ENCODE measurements at places on chromosomes 4 and X.
A peak's percentile ranks its signal among the peaks of the same experiment; 100 is the strongest.

DNA sequence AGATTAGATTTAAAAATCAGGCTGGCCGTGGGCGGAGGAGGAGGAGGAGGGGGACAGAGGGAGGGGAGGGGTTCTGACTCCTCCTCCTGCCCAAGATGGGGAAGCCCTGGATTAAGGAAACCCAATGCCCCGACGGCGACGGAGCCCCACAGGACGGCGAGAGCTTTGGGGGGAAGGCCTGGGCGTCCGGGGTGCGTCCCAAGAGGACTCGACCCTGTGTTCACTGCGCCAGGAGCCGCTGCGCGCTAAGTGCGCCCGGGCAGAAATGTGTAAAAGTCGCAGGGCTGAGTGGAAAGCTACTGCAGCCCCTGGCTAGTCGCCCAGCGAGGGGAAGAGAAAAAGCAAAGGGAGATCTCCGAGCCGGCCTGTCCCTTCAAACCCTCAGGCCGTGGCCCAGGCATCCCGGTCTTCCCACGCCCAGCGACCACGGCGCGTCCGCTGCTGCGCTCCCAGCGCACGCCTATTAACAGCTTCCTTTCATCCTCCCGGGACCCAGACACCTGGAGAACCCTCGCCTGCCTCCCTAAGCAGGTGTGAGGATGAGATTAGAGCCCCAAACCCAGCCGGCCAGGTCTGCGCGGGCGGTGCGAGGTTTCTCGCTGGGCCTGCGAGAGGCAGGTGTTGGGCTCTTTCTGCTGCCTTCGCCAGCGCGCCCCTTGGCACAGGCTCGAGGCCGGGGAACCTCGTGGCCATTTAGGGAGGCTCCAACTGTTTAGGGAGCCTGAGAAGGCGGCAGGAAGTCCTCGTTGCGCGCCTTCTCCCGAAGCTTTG is 1.4 kb upstream of the RPS6KA3 start:
- no peak for DNase-seq

DNA sequence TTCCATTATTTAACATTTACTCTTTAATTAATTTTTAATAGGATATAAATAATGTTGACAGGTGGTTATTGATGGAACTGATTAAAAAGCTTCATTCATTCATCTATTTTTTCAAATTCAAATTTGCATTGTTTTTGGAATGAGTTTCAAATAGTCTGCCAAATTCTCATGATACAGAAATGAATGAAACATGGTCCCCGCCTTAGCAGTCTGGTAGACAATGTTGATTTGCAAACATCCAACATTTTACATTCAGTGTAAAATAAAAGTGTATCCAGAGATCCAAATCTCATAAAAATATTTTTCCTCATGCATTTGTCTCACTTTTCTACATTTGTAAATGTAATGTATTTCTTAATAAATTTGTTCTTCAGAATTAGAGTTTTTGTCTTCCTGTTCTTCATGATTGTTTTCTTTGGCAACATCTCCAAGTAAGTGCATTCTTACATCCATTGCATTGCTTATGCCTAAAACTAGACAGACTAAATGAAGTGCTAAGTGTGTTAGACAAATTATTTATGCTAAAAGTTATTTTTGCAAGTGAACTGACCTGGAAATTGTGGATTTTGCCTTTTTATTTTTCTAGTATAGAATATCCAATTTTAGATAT is 142.3 kb downstream of the PCDH18 start:
- DNase-seq, result no peak

DNA sequence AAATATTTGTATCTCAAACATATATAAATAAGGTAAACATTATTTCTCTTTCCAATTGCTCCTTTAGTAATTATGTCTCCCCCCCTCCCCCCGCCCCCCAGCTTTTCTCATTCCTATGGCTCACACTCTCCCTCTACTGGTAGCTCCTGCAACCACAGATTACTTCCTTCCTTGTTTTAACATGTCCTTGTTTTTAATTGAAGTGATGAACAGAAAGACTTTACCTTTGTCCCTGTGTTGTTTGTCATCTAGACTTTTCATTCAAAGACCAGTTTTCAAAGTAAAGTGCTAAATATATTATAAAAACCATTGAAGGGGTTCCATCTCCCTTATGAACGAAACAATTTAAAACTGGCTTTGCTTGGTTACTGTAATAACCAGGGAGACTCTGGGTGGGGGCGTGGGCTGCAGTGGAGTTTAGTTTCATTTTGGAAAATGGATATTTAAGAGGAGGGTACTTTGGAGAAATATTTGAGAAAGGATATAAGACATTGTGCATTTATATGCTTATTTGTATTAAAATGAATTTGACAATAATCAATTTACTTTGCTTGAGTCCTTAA is 352.9 kb downstream of the RAPGEF2 start:
- DNase-seq, result no peak

- DNase-seq, result no peak
These were observed 27.8 kb upstream of the CD99L2 start for GRCh38 chrX:150926304-150926703.

GRCh38 chrX:110026099-110026844 is 23.4 kb downstream of the TMEM164 start:
- DNase-seq, result no peak

DNA sequence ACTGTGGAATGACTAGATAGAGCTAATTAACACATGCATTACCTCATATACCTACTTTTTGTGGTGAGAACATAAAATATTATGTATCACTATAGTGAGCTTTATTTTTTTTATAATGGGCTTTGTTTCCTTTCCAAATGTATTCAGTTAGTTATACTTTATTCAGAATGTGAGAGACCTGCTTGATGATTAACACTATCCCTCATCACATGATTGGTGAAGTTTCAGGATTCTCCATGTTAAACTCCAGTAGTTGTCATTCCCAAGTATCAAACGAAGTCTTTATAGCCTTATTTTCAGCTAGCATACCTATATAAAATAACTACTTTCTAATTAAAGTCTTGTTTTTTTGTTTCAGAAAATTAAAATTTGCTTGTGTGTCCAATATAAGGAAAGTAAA is 8.8 kb downstream of the ZXDA start:
- DNase-seq, result no peak

DNA sequence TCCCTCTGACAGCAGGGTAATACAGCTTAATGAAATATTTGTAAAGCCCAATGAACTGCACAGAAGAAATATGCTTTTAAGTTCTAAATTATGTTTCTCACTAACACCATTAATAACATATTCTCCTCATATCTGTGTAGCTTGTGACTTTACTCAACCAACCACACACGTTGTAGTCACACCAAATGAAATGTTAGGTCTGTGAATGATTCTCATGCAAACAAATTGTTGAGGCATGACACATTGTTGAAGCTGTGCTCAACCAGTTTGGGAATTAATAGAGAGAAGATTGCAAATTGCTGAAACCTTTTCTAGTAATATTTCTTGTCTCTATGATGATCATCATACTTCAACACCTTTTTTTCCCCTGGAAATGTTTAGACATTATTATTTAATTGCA is 645.9 kb downstream of the PCDH7 start:
- peak; percentile 30 for DNase-seq

DNA sequence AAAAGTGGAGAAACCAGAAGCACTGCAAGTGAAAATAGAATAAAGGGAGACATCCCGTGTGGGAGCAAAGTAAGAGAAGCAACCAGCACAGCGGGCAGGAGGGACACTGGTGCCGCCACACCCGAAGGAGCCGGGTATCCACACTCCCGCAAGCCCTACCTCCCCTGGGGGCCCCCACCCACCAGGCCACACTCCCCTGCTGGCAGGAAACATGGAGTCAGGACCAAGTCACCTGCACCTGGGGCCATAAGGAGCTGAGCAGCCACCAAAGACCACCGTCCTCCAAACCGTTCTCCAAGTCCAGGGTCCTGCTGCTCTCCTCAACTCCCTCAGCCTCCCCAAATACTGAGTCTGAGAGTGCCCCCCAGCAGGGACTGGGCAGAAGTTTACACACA is 30.5 kb downstream of the FGFRL1 start:
- DNase-seq, result no peak

GRCh38 chrX:153379508-153379907 is 21.6 kb downstream of the PNMA6E start:
- DNase-seq, result no peak

- DNase-seq, result no peak
These were observed 663.6 kb downstream of the STIM2 start for GRCh38 chr4:27524224-27524623.

DNA sequence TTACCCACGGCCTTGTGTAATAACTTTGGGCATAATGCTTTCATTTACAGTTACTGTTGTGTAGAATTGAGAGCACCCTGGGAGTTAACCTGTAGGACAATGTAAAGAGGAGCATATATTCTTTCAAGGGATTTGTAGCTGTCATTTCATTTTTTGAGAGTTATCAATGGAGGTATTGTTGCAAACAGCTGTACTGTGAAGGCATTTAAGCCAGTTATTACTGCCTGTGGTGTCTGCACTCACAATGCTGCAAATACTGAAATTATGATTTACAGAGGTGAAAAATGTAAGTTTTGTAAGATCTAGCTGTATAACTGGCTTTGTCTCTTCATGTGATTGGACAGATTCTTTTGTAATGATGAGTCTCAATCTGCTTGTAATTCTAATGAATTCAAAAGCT is 131.5 kb upstream of the FAT1 start:
- DNase-seq, result no peak

GRCh38 chr4:53089936-53090729 is 228.0 kb downstream of the RASL11B start:
- DNase-seq, result no peak

DNA sequence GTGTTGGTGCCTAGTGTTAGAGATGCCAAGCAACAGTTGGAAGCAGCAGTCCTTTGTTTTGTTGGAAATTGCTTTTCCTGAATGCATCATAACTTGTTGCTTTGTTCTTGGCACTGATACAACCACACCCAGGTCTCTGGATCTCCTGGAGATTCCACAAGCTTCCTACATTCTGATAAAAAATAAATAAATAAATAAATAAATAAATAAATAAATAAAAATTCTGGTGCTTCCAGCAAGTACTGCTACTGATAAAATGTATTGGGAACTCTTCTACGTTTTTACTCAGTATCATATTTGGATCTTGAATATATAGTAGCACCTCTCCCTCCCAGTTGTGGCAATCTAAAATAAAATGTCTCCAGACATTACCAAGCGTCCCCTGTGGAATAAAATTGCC is 62.7 kb upstream of the GRID2 start:
- DNase-seq, result no peak

GRCh38 chr4:20178902-20179576 is 72.7 kb upstream of the SLIT2 start:
- DNase-seq, result no peak

DNA sequence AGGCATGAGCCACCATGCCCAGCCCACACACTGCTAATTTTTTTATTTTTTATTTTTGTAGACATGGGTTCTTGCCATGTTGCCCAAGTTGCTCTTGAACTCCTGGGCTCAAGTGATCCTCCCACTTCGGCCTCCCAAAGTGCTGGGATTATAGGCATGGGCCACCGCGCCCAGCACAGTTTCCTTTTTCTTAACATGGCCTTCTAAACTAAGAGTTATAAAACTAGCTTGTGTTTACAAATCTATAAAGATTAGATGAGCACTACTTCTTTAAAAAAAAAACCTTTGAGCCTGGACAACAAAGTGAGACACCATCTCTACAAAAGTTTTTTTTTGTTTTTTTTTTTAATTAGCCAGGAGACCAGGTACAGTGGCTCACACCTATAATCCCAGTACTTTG is 10.7 kb downstream of the GRSF1 start:
- no peak for DNase-seq

DNA sequence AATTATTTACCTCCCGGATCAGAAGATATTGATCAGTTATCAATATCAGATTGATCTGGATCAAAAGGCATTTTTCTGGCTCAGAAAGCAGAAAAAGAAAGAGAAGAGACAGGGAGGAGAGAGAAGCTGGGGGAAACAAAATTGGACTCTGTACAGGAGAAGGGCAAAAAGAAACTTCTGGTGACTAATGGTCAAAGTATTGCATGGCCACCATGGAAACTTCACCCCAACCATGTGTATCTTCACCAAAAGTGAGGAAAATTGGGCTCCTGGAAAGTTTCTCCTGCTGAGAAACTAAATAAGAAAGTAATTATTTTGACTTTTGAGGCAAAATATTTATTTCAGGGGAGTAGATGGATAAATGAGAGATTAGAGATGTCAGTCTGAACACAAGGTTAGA is 33.9 kb downstream of the RNF150 start:
- no peak for DNase-seq

DNA sequence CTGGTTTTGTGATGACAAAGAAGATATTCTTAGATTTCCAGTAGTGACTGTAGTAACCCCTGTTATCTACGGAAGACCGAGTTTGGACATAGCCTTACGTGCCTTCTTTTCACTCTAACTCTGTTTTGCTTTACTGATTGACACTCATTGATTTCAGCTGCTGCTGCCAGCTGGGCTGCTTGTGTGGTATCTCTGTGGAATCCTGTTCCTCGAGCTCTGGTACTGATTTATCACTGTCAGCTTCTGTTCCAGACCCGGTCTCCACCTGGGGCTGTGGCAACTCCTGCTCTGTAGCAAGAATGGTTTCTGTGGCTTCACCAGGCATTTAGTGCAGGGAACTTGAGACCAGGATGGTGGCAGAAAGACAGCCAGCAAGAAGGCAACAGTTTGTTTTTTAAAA is 24.6 kb upstream of the LAP3 start:
- DNase-seq, result no peak

- DNase-seq, result no peak
These were observed 68.5 kb downstream of the GAB1 start for GRCh38 chr4:143405075-143405730.

- DNase-seq, result no peak
These were observed 23.7 kb downstream of the MAGEB1 start for GRCh38 chrX:30270639-30271038.
